Activated CD8-positive, alpha-beta memory T cell treated with anti-CD3 and anti-CD28 coated beads for 1 hour (primary cell): ENCODE measurements at places on chromosomes 7 and 10.

- no peak for DNase-seq
Observed at GRCh38 chr10:7945469-7946187, 108.9 kb upstream of the GATA3 start.

- DNase-seq: no peak
Observed at GRCh38 chr7:69625238-69625637, 27.0 kb downstream of the AUTS2 start.

- no peak for DNase-seq
Observed at GRCh38 chr10:48608279-48608681, 3.4 kb upstream of the ARHGAP22 start.

DNA sequence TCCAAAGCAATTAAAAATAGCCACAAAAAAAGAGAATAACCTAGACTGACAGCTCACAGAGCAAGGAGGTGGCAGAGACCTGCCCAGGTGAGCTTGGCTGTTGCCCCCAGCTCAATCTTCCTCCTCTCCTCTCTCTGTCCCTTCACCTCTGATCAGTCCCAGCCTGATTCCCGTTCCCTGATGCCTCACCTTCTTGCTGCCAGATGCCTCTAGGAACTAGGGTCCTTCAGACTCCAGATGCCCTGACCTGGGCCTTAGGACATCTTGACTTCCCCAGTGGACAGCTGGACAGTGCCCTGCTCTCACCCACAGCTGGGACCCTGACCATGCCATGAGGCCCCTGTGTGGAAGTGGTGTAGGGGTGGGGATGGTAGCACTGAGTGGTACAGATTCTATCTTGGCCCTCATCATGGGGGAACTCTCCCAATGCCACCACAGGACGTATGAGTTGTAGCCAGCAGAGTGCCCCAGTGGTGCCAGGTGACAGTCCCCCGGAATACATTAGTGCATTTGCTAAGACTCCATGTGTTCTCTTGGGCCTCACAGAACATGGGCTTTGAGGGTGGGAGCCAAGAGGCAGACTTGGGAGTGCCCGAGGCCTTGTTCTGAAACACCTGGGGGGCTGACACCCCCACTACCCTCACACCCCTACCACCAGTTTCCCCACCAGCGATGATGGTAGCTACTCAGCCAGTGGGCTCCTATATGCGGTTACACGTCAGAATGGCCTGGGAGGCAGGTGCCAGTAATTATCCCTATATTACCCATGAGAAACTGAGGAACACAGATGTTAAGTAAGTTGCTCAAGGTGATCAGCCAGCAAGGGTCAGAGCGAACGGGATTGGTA, 2.0 kb downstream of the DEPP1 start:
- DNase-seq: no peak
